ENCODE measurements at places on chromosomes 4 and X. TPM values are rescaled to one million over a fixed set of nuclear protein-coding genes. Genes with fewer than 3 reads are reported as not detected.

GRCh38 chr4:146654687-146655520 lies 16.2 kb downstream of the POU4F2 start:
- no peak for DNase-seq

- DNase-seq, result no peak
Observed at GRCh38 chr4:151833174-151833573, 72.4 kb upstream of the GATB start.

DNA sequence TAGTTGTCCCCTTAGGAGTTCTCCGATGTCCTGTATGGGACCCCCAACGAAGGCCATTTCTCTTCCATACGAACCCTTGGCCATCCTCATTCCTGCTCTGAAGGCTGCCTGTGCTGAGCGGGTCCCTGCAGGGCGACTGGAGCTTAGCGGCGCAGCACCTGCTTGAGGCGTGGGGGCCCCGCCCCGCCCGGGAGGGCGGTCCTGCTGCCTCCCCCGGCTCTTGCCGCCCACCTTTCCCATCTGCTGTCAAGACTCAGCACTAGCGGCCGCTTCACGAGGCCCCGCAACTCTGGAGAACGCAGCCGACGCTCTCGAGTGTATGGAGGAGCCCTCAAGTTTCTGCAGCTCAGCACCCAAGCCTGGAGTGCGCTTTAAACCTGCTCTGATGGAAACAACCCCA lies 197.7 kb downstream of the TRIML1 start:
- no peak for DNase-seq

The ZGRF1 gene
- polyA plus RNA-seq, result 11.6 TPM
